ENCODE measurements at places on chromosomes 1 and 21.

GRCh38 chr1:151718011-151718431 is 1.4 kb upstream of the CELF3 start:
- DNase-seq: peak; percentile 37

GRCh38 chr1:164755690-164756089 is 196.7 kb downstream of the PBX1 start:
- no peak for DNase-seq

- no peak for DNase-seq
Observed at GRCh38 chr1:174663358-174663757, 215.6 kb downstream of the GPR52 start.

GRCh38 chr1:24765308-24765988 is 20.2 kb downstream of the CLIC4 start:
- DNase-seq: no peak

Data from left ventricle myocardium inferior (tissue), 1 donor.